ENCODE measurements at places on chromosomes 6 and 20.
A peak's percentile ranks its signal among the peaks of the same experiment; 100 is the strongest.

GRCh38 chr6:24472181-24472580, 17.2 kb downstream of the GPLD1 start:
- no peaks in the 10 kb centered on the region for H3K4me1 ChIP-seq
- no peaks in the 10 kb centered on the region for H3K27me3 ChIP-seq
- no peaks in the 10 kb centered on the region for H3K36me3 ChIP-seq
- no peak for DNase-seq
- H3K4me3 ChIP-seq, result no peak overlapping the region

GRCh38 chr6:91299544-91300491, 712.9 kb upstream of the MAP3K7 start:
- no peaks in the 10 kb centered on the region for H3K27me3 ChIP-seq
- no peak overlapping the region for H3K27ac ChIP-seq
- H3K4me1 ChIP-seq, result no peaks in the 10 kb centered on the region

- DNase-seq, result no peak
- H3K27ac ChIP-seq, result no peak overlapping the region
- H3K36me3 ChIP-seq, result no peaks in the 10 kb centered on the region
- H3K27me3 ChIP-seq, result no peaks in the 10 kb centered on the region
- H3K4me1 ChIP-seq, result peaks cover 18% of the 10 kb centered on the region
Measured at GRCh38 chr20:41204304-41205265, 67.2 kb downstream of the PLCG1 start.

DNA sequence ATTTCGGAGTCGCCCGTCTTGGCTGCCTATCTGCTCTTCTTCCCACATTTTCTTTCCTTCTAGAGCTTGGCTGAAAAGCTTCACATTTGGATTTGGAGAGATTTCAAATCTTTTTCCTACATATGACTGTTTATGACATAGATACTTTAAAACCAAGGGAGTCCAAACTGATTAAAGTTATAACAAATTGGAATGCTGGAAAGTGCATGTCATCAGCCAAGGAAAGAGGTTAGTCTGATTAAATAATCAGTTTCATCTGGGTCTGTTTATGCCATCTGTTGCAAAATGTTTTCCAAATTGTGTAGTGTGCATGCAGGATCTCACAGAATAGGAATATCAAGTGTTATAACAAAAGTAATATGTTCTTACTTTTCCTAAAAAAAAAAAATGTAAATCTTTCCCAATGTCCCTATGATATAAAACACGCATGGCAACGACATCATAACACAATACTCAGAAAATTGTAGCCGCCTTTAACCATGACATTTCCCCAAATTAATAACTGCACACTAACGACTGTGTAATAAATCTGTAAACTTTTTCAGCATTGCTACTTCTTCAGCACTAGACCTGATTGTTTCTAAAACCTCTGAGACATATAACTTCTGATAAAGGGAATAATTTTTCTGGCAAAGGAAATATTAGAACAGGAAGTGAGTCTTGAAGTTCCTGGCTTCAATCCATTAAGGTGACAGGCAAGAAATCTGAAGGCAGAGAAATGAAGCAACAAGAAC, 230.2 kb upstream of the FOXQ1 start:
- no peaks in the 10 kb centered on the region for H3K4me1 ChIP-seq
- peak; percentile 2 for DNase-seq
- no peaks in the 10 kb centered on the region for H3K27me3 ChIP-seq
